IPS DF 6.9 (cell line): ENCODE measurements at places on chromosomes 5 and 9.

- DNase-seq, result no peak
These were observed 123.6 kb downstream of the C5orf15 start for GRCh38 chr5:133844836-133845235.

GRCh38 chr5:52177193-52177592 is 610.5 kb upstream of the ITGA1 start:
- DNase-seq, result no peak

DNA sequence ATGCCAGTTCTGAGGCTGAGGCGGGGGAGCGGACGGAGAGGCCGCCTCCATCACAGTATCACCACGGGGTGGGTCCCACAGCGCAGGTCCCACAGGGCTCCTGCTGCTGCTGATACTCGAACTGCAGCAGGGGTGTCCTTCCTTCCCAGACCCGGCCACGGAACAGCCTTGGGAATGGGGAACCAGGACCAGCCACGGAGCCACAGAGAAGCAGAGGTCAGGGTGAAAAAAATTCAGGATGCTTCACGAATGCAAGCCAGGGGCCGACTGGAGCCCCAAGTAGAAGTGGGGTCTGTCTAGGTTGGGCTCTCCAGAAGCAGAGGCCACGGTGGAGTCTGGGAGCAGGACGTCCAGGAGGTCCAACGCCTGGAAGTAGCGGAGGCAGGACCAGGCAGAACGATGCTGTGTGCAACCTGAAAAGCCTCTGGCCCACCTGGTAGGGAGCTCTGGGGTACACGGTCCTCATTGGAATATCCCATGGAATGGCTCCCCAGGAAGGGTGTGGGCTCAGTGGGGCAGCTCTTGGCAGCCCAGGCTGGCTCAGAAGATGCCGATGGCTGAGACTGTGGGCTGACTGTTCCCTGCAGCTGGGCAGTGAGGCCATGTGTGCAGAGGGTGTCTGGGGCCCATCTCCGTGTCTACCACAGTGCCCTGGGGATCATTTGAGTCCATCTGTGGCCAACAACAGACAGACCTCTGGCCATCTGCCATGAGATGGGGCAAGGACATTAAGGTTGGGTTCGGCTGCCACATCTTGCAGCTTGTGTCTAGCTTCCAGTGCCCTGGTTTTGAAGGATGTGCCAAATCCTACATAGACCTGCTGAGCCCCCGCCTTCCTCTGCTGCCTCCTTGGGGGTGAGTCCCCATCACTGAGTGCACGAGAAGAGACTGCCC is 66.9 kb upstream of the FCN1 start:
- no peak for DNase-seq

GRCh38 chr5:120684213-120684612 is 220.1 kb downstream of the PRR16 start:
- no peak for DNase-seq
